ENCODE measurements at places on chromosomes 11 and 22.
A peak's percentile ranks its signal among the peaks of the same experiment; 100 is the strongest.

DNA sequence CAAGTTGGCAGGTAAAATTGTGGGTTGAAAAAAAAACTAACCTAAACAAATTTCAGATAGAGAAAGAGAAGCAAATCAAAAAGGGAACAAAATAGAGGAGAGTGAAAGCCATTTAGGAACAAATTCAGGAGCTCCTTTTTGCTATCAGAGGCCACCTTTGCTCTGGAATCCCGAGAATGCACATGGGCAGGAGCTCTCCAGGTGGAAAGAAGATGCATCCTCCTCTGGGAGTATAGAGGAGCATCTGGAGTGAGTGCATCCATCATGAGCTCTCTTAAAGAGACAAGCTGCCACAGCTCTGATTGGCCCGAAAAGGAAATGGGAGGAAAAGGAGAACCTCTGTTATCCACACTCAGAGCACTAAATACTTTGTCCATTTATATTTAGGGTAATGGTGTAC, 26.3 kb downstream of the MRGPRX1 start:
- no peak for DNase-seq

GRCh38 chr11:841981-842369, 354 bp downstream of the POLR2L start:
- no peak for DNase-seq

GRCh38 chr11:94295534-94295933, 8.8 kb upstream of the IZUMO1R start:
- DNase-seq: no peak

DNA sequence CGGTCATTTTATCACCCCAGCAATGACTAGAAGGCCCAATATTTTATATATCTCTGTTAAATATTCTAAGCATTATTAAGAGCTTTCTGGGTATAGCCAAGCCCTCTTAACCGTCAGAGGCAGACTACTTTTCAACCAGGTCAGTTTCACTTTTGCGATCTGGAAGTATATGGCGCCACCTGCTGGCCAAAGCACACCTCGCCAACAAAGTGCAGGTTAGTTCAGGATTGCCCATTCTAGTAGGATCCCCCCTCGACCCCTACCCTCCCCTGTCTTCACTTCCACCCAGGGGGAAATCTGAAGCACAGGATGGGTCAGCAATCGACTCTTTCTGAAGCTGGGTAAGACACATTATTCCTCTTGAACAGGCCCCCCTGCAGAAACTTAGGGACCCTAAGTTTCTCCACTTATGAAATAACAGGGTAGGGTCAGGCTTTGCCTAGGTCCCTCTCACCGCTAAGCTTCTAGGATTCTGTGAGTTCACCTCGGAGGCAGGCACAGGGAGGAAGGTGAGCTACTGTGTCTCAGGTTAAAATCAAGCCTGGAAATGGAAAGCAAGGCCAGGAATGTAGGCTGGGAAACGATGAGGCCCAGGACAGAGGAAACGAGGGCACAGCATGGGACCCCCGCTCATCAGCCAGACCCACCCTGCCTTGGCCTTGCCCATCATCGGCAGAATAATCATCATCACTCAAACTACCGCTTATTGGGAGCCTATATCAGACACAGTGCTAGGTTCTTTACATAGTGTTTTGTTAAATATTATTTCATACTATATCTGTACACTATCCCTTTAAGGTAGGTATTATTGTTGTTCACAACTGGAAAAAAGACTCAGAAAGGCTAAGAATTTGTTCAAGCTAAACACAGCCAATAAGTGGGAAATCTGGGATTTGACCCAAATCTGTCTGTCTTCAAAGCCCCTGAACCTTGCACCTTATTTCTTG, 35.6 kb downstream of the KCNJ1 start:
- DNase-seq: peak; percentile 85

DNA sequence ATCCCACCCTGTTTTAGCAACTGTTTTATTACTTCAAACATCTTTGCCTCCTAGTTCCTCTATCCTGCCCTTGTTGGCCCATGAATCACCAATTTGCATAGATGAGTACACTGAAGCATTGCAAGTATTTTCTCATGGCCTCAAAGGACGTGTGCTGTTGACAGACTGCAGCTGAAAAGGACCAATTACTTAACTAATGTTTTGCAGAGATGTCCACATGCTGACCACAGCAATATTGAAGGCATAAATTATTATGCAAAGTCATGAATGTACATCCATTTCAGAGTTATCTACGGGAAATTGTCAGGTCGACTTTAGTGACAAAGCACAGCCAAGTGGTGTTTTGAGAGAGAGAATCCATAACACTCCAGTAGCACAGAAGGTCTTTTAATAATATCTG, 64.8 kb downstream of the CADM1 start:
- DNase-seq: peak; percentile 43

- no peak for DNase-seq
Measured at GRCh38 chr11:65530157-65530496, 5.2 kb downstream of the SCYL1 start.

DNA sequence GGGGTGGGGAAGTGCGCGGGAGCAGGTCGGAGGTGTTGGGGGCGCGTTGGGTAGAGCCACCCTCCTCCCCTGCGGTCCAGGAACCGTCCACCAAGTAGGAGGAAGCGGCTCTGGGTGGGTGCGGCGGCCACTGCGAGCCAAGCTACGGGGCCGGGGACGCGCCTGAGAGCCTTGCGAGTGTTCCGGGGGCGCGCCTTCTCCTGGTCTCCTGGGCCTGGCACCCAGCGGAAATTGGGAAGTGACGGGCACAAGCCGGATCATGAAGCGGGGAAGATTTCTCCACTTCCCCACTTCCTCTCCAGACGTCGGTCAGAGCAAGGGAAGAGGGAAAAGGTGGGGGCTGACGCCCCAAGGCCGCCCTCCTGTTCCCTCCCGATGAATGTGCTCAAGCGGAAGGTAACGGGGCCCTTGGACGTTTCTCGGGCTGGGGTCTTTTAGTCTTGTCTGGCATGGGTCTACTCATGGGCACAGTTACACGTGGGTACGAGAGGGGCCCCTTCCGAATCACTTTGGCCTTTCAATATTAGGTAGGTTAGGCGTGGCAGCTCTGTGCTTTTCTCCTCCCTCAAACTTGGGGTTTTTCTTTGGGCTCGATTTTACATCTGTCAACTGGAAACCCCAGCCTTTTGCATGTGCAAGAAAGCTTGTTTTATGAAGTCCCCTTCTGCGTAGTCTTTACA, 865 bp downstream of the RBM14 start:
- DNase-seq: no peak

DNA sequence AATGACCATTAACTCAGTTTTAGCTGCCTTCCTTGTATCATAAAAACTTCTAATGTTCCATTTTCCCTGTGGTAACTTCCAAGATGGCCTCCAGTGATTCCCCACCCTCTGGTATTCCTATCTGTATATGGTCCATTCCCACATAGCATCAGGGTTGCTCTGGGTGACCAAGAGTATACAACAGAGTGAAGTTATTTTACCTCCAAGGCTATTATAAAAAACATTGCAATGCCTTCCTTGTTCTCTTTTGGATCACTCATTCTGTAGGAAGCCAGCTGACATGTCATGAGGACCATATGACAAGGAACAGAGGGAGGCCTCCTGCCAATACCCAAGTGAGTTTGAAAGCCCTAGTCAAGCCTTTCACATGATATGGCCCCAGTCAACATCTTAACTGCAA, 30.1 kb downstream of the ZNF280B start:
- DNase-seq: no peak

- no peak for DNase-seq
Measured at GRCh38 chr11:10333490-10333889, 28.6 kb downstream of the ADM start.

DNA sequence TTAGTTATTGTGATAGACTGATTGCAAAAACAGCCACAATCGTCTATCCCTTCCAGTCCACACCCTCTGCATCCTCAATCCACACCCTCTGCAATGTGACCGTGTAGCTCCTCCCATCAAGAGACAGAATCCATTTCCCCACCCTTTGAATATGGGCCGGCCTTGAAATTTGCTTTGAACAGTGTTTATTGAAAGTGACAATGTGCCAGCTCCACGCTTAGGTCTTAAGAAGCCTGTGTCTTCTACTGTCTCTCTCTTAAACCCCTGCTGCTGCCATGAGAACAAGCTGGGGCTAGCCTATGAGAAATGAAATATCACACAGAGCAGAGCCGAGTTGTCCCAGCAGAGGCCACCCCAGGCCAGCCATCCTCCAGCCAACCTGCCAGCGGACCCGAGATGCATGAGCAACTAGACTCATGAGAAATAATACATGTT, 22.3 kb upstream of the MICAL2 start:
- peak; percentile 86 for DNase-seq

GRCh38 chr22:26568207-26568706, 21.7 kb downstream of the TPST2 start:
- DNase-seq: peak; percentile 52

- DNase-seq: peak; percentile 61
Measured at GRCh38 chr11:132866783-132867545, 665.3 kb downstream of the OPCML start.

DNA sequence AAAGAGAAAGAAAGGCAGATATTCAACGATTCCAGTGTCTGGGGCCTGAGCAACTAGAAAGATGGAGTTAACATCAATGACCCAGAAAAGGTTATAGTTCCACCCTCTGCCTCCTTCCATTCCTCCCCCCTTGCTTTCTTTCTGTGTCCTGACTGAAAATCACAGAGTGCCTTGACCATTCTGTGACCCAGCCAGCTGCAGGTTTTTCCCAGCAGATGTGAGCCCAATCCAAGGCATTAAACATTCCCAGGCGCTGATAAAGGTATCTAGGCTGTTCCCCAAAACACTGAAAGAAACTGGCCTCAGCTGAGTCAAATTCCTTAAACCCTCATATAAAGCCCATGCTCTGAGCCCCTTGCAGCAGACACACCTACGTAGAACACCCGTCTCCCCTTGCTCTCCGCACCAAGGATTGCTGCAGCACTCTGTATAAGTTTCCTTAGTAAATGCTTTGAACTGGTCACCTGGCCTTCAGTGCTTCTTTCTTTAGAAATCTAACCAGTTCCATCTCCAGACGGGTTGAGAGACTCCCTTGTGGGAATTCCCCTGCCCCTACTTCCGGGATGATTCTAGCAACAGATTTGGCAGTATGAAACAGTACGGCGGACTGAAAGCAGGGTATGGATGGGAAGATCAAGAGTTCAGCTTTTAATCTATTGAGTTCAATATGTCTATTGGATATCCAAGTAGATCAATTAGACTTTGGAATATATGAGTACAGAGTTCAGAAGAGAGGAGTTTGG, 48.8 kb upstream of the ZC3H12C start:
- DNase-seq: no peak

GRCh38 chr11:34407121-34407813, 31.5 kb upstream of the CAT start:
- DNase-seq: no peak

DNA sequence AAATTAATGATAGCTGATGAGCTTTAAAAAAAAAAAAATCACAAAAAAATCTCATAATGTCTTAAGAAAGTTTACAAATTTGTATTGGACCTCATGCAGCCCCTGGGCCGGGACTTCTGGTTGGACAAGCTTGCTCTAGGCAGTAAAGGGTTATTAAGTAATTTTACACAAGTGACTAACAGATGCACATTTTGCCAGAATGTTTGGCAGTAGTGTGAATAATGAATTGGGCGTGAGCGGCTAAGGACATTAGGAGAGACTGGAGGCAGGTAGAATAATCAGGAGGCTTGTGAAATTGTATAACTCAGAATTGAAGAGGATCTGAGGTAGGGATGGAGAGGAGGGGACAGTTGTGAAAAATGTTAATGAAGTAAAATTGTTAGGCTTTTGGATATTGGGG, 77.4 kb downstream of the HIPK3 start:
- no peak for DNase-seq

DNA sequence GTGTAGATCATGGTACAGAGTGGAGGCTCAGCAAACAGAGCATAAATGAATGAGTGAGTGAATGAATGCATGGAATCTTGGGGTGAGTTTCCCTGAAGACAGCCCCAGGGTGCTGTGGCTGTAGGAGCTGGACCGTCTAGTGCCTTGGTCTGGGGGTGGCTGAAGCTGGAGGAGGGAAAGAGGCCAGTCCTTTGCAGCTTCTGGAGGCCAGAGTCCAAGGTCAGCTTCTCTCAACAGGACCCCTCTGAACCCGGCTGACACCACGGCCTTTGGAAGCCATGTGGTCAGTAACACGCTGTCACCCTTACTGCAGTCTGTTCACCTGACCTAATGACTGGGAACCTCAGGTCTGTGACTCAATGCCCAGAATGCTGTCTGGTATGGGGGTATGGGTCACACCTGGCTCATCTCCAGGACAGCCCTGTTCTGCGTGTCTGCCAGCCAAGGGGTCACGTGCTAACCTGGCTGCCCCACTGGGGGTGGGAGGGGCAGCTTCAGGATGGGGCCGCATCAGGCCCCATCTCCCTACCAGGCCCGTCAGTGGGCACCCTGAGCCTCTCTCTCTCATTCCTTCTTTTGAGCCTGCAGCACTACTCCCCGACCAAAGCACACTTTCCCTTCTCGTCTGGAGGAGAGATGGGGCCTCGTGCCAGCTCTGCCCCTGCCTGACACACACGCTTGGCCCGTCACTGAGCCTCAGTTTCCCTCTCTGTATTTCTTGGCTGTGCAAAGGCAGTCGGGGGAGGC, 24.1 kb upstream of the CHKA start:
- no peak for DNase-seq

- DNase-seq: peak; percentile 82
Measured at GRCh38 chr11:35427071-35427470, 7.7 kb upstream of the SLC1A2 start.

- no peak for DNase-seq
Measured at GRCh38 chr11:512761-513595, 5.9 kb upstream of the RNH1 start.

DNA sequence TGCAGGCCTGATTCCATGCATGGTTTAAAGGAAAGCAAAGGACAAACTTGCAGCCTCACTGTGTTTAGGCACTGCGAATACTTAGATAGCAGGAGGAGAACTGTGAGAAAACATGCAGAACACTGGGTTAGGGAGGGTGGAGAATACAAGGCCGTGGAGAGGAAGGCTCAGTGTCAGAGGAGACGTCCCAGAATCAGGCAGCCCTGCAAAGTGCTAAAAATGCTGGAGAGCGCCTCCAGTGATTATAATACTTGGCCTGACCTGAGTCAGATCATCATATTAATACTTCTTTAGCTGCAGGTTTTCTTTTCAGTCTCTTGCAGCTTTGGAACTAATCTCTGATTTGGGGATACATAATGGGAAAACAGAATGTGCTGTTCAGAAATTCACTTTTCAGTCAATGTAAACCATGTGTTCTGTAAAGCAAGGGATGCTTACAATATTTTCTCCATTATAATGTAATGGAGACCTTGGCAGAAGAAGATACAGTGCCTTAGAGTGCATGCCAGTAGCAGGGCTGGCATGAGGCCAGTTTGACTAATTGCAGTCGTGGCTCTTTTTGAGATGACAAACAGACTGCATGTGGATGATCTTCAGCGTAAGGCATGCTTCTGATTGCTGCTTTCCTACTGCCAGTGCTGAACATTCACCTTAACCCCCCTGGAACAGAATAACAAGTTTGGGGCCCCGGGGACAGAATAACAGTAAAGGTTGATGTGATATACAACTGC, 16.8 kb downstream of the EXT2 start:
- peak; percentile 37 for DNase-seq

DNA sequence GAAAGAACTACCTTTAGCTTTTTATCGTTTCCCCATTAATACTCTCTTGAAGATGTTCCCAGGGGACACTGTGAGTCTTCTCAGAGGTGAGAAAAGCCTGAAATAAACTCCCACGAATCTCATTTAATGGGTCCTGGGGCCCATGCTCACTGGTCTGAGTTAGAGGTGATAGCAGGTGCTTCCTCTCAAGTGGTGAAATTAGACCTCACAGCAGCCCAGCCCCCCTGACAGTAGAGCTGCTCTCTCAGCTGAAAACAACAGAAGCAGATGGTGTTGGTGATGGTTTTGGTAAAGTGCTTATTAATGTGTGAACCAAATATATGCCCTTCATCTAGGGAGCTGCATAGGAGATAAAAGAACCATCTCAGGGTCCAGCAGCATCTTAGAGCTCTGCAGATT, 76.8 kb upstream of the VPREB1 start:
- DNase-seq: no peak

GRCh38 chr22:49023879-49024774, 803.5 kb downstream of the BRD1 start:
- no peak for DNase-seq
